Foreskin fibroblast (primary cell): ENCODE measurements at places on chromosomes 5 and 9.

GRCh38 chr5:66769839-66770617 is 173.8 kb downstream of the MAST4 start:
- no peak for DNase-seq

DNA sequence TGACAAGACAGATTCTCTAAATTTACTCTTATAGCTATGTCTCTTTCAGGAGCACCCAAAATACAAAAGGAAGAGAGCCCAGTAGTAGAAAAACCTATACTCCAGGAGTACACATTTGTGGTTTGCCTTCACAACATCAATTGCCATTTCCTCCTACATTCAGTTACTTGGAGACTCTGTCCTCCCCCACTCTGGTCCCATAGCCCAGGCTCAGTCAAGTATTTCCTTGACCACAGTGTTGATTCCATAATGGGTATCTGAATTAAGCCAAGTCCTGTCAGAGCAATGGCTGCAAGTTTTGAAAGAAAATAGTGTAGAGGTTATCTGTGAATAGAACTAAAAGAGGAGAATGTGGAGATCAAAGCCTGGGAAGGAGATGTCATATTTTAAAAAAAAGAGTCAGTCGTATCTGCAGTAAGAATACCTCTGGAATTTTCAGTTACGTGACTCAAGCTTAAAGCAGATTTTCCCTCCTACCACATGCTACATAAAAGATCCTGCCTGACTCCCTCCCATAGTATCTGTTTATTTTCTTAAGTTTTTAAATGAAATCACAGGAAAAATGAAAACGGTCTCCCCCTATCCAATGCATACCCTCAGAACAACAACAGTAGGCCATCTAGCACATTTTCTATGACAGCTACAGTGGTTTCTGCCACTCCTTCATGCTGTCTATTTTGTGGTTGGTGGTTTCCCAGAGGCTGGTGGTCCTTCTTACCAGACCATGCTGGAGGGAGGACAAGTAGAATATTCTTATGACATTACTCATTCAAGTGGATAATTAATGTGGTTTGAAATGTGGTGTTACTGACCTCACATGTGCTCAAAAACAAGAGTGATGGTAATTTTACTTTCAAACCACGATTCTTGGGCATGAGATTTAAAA is 249.7 kb upstream of the TMEM161B start:
- DNase-seq, result no peak

- no peak for DNase-seq
Observed at GRCh38 chr9:134645607-134646365, 4.2 kb downstream of the COL5A1 start.

- DNase-seq, result peak; percentile 81
Observed at GRCh38 chr5:14208071-14209021, 65.2 kb downstream of the TRIO start.

- DNase-seq, result peak; percentile 20
Observed at GRCh38 chr5:121525706-121526105, 326.0 kb upstream of the FTMT start.

GRCh38 chr5:41985945-41986695 is 61.0 kb downstream of the FBXO4 start:
- DNase-seq, result no peak

GRCh38 chr5:168585119-168585856 is 6.1 kb upstream of the PANK3 start:
- peak; percentile 16 for DNase-seq

DNA sequence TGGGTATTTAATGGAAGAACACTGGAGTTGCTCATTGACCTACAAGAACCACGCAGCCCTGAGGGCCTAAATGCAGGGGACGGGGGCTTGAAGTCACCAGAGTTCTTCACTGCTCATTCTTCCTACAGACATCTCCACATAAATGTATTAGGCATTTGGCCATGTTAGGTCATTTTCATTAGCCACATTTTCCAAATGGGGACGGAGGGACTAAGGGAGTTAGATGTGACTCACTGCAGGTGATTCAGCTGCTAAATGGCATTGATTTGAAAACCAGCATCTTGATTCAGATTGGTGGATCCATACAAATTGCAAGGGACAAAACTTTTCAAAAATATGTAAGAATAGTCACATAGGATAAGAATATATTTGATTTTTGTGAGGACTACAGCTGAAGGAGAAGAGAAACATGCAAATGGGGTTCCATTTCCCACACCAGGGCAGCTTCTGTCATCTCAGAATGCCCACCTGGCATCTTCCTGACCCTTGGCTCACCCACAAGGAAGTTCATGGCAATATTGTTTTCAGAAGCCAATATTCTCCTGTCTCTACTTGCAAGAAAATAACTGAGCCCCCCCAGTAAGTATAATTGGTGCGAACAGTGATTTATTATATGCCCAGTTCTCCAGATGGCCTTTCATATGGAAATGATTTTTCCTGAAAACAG is 264.8 kb downstream of the DOCK8 start:
- no peak for DNase-seq

DNA sequence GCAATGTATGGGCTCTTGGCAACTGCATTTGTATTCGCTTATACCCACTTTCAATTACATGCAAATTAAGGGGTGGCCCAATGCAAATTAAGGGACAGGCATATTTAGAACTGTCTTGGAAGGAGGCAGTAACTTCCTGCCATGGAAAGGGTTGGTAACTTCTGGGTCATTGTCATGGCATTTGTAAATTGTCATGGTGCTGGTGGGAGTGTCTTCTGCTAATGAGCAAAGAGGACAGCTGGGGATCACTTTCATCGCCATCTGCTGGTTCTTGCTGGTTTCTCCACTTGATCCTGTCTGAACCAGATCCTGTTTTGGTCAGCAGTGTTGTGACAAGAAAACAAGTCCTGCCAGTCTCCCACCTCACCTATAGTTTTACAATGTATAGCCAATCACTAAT is 23.3 kb upstream of the UGT3A2 start:
- peak; percentile 13 for DNase-seq

- DNase-seq, result no peak
Observed at GRCh38 chr9:119164716-119165115, 204.5 kb downstream of the BRINP1 start.

- DNase-seq, result peak; percentile 36
Observed at GRCh38 chr5:43400082-43400481, 12.1 kb downstream of the CCL28 start.

GRCh38 chr5:102743900-102744299 is 11.2 kb upstream of the PAM start:
- DNase-seq, result no peak

- no peak for DNase-seq
Observed at GRCh38 chr5:6338135-6338534, 40.2 kb downstream of the MED10 start.

DNA sequence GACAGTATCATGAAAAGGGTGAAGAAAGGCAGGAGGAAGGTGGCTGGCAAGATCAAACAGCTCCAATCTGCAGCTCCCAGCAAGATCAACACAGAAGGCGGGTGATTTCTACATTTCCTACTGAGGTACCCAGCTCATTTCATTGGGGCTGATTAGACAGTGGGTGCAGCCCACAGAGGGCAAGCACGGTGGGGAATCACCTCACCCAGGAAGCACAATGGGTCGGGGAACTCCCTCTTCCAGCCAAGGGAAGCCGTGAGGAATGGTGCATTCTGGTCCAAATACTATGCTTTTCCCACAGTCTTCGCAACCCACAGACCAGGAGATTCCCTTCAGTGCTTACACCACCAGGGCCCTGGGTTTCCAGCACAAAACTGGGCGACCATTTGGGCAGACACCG is 66.8 kb downstream of the CAMSAP1 start:
- DNase-seq, result no peak

DNA sequence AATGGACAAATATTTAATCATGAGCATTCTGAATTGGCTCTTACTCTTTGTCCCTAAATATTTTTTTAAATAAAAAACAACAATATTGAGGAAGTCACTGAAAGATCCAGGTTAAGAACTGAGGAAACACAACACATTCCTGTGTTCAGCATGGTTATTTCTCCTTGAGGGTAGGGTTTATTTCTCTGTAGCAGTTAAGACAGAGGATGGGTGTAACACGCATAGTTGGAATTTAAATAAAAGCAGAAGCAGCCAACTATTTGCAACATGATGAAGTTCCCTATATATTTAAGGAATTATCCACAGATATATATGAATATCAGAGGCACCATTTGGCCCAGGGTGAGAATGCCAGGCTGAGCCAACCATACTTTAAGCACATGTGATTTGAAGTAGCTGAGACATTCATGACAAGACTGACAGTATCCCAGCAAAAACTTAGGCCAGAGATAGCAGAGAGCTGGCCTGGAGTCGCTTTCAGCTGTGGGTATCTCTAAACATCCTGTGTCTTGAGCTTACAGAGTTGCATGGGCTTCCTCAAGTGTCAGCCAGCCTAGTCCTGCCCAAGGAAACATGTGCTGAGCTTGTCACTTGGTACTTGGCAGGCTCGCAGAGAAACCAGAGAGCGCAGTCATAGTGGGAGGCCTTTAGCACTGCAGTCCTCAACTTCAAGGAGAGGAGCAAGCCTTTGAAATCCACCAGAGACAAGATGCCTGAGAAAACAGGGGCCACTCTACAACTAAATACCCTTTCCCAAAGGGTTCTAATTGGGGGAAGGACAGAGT is 43.6 kb downstream of the SEMA5A start:
- peak; percentile 62 for DNase-seq

GRCh38 chr9:76901801-76902200 is 4.1 kb downstream of the PRUNE2 start:
- DNase-seq, result peak; percentile 23

GRCh38 chr5:134714120-134714519 is 24.2 kb upstream of the CAMLG start:
- no peak for DNase-seq

DNA sequence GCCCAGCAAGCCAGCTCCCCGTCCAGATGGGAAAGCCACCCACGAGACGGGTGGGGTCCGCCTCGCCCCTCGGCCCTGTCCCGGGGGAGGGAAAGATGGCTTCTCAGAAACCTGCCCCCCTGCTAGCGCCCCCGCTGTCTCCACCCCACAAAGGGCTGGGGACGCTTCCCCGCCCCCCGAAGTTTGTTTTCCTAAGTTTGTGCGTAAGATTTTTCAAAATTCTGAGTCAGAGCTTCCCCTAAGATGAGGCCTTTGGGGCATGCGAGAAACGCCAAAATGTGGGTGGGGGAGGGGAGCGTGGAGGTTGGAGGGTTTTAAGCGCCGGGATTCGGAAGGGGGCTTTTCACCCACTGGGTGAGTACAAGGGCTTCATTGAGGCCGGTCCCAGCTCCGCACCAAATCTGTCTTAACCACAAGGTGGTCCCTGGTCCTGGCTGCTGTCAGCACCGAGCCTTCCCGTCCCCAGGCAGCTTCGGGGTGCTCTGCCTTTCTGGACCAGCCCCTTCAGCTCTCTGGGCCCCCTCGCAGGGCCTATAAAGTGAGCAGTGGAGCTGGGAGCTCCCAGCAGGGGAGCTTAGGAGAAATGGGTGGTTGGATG is 32.3 kb downstream of the PRRX2 start:
- DNase-seq, result peak; percentile 93

- no peak for DNase-seq
Observed at GRCh38 chr5:174320051-174320450, 274.5 kb downstream of the NSG2 start.

DNA sequence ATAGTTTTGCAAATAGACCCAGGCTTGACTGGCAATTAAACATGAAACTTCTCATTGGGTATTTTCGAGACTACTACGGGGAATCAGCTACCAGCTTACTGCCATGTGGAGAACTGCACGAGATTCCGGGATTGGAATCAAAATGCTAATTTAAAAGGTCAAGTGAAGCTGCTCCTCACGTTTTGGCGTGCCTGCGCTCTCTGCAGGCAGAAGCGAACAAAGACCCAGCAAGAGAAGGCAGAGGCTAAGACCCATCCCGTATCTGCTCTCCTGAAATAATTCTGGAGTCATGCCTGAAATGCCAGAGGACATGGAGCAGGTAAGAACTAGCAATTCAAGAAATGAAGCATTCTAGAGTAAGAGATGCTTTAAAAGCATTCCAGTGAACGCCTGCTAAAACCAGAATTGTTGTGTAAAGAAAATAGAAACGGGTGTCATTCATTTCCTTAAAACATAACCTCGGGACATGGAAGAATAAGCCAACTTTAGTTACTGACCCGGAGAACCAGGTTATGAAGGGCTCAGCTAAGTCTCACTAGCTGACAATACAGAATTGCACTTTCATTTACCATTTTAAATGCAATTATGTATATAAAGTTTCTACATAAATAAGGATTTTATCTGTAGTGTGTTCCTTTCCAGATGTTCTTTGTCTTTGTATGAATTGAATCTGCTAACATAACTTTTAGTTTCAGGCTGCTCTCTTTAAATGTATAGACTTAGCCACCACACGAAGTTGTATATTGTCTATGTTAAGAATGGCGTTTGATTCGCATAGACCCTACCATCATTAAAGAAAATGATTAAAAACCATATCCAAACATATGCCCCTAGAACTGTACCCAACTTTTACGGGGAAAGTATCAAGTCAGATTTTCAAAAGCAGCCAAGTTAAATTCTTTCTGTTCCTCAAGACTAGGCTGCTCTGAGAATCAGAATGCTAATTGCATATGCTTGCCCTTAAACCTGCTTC is 2.0 kb upstream of the MAT2B start:
- peak; percentile 87 for DNase-seq

DNA sequence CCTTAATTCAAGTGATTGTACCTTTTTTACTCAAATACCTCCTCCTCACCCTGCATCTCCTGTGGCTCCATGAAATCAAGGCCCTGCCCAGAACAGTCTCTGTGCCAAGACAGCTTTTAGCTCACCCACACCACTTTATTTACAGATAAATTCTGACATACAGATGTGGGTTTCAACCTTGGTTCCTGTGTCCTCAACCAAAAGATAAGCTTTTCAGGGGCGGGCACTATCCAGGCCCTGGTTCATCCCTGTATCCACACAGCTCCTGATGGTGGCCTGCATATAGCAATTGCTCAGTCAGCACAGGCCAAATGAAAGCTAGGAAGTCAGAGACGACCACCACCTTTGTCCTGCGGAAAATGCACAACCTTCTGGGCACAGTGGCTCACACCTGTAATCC is 8.3 kb downstream of the SHB start:
- DNase-seq, result no peak

DNA sequence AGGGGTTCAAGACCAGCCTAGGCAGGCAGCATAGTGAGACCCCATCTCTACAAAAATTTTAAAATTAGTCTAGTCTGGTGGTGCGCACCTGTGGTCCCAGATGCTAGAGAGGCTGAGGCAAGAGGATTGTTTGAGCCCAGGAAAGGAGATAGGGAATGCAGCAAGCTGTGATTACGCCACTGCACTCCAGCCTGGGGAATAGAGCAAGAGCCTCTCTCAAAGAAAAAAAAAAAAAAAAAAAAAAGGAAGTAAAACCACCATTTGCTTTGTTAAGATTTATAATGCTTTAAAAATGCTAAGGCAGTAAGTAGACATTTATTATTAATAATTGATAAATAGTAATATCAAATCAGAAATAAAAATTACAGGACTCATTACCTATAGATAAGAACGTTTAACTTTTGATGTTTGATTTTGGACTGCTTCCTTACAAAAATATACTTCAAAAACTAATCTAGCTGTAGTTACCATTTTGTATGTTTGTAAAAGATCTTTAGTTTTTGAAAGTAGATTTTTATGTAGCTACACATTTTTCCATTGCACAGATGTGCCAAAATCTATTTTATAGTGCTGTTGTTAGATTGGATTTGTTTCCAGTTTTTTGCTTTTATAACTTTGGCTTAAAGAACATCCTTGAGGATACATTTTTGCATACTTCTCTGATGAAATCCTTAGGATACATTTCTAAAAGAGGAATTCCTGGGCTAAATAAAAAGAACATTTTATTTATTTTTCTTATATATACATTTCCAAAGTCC is 86.4 kb downstream of the INIP start:
- DNase-seq, result no peak
